ACHN (cell line): ENCODE measurements at places on chromosomes 6 and 20.

GRCh38 chr20:55538261-55538908, 466.9 kb downstream of the CBLN4 start:
- DNase-seq, result no peak

GRCh38 chr6:143607974-143608373, 69.8 kb upstream of the PHACTR2 start:
- DNase-seq, result no peak

DNA sequence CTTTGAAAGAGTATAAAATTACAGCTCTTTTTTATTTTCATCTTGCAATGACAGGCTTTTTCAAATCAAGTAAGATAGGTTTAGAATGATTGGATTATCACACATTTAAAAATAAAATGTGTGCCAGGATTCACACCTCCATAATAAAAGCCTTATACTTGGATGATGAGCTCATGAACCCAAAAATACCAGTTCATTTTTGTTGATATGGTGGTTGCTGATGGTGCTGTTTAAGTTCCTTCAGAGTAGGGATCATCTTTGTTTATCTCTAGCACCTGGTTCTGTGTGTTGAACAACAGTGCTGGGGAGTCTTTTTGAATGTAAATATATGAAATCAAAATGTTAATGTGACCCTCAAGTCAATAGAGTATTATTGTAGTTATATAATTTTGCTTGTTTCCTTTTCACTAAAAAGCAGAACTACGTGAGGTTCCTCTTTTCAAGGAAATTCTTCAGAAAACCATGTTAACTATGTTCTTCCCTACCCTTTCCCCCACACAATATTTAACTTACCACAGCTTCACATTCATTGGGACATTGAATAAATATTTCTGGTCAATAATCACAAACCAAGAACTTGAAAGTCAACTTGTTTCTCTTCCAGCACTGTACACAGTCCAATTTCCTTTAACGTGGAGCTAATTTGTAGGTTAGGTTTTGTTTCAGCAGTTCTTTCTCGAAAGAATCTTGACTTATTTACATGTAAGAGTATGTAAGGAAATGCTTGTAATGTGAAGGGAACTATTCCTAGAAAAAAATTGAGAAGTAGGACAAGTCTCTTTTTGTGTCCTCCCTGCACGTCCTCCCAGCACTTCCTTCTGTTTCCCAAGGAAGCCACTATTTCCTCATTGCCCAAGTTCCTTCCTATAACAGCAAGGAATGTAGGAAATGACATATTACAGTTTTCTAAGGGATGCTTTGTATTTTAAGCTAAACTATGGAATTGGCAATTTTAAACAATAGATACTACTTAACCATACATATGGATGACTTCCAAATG, 945.9 kb upstream of the CITED2 start:
- DNase-seq, result no peak

DNA sequence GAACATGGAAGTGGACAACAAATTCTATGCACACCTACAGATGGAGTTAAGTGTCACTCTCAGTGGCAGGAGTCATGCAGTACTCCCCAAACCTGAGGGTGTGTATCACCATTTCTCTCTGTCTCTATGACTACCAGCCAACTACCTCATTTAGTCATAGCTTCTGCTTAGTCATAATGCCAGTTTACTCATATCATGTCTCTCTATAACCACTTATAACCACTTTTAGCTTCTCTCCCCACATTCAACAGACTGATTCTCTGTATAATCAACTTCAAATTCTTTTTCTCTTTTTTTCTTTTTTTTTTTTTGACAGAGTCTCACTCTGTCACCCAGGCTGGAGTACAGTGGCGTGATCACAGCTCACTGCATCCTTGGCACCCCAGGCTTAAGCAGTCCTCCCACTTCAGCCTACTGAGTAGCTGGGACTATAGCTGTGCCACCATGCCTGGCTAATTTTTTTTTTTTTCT, 13.8 kb upstream of the GTF3C6 start:
- peak; percentile 74 for DNase-seq

DNA sequence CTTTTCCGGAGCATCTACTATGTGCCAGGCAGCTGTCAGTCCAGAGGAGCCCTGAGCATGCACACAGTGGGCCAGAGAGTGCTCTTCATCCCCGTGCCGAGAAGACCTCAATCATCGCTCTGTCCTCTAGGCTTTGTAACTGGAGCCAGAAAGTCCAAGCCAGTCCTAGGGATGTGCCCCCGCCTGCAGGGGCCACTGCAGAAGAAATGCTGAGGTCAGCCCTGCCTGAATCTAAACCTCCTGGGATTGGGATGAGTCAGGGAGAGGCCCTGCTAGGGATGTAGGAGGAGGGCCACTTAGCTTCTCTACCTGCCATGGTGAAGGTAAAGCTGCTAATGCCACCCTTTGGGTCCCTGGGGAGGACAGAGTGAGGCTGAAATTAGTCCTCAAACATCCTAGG, 146.8 kb downstream of the CDC5L start:
- no peak for DNase-seq

GRCh38 chr6:159213405-159213804, 44.2 kb downstream of the FNDC1 start:
- DNase-seq, result no peak

- no peak for DNase-seq
These were observed 45.9 kb upstream of the PLN start for GRCh38 chr6:118502169-118502568.

GRCh38 chr20:46089167-46089416, 670 bp downstream of the NCOA5 start:
- DNase-seq, result no peak

GRCh38 chr20:13302647-13303450, 81.8 kb downstream of the ISM1 start:
- peak; percentile 32 for DNase-seq

DNA sequence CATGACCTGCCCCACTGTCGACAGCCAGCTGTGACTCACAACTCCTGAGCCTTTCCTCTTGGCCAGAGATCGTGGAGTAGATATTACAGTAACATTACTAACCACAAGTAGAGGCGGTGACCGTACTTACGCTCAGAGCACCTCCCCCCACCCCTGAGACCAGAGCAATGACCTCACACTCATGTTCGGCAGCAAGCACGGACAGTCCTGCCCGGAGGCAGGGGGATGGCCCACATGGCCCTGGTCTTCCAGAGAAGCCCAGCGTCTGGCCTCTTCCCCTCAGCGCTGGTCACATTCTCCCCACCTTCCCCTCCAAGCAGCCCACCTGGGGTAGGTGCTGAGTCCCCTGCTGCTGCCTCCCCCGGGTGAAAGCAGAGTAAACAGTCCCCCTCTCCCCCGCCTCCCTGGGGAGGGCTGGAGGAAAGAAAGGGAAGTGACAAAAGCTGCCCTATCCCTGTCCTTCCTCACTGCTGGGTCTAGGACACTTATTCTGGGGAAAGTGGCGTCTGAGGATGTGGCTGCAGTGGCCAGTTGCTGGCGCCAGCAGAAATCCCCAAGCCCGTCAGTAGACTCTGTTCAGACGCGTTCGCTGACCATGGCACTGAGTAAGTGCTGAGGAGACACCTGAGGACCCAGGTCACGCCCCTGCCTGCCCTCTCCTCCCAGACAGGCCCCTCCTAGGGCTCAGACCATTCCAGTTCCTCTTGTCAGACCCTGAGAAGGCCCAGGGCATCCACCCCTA, 68.5 kb downstream of the MRPL14 start:
- DNase-seq, result peak; percentile 97

- no peak for DNase-seq
These were observed 70.9 kb downstream of the REV3L start for GRCh38 chr6:111411978-111412566.

- no peak for DNase-seq
These were observed 6.2 kb downstream of the PSMA7 start for GRCh38 chr20:62137092-62137384.

DNA sequence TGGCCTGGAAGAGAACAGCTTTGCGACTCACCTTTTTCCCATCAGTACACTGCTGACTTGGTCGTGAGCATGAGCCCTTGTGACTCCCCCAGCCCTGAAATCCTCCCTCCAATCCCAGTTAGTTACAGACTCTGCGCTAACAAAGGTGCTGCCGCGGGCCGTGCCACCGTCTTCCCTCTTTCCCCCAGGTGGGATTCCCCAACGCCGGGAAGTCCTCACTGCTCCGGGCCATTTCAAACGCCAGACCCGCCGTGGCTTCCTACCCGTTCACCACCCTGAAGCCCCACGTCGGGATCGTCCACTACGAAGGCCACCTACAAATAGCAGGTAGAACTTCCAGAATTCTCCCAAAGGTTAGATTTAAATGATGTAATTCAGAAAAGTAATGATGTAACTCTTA, 16.1 kb downstream of the MTG2 start:
- no peak for DNase-seq

DNA sequence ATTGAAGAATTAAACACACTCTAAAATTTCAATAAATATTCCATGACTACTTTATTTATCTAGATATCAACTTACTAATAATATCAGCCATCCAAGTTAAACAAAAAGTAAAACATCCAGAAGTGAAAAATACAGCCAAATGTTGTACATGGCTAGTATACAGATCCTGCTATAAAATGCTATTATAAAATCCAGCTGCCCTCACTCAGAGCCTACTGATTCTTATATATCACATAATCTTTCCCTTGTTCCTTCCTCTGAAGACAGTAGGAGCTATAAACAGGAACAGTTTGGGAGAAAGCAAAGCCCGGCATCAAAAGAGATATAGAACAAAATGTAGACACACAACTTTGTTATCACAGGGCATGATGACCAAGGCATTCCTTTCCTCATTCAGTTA, 212.9 kb downstream of the PLCB4 start:
- no peak for DNase-seq

- DNase-seq, result peak; percentile 70
These were observed 119.4 kb downstream of the NCOA3 start for GRCh38 chr20:47620808-47621805.

DNA sequence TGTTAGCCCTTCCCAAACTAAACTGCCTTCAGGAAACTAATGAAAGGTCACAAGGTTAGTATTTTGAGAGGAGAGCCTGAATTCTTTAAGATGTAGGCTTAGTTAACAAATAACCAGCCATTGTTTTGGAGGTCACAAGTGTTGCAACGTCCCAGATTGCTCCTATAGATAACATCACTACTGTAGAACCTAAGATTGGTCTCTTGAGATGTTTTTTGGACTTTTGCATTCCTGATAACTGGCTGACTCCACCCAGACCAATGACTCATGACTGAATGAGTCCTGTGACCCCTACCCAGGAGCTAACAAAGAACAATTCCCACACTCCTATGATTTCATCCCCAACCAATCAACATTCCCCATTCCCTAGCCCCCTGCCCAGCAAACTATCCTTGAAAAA, 178.8 kb downstream of the SCP2D1 start:
- DNase-seq, result no peak

DNA sequence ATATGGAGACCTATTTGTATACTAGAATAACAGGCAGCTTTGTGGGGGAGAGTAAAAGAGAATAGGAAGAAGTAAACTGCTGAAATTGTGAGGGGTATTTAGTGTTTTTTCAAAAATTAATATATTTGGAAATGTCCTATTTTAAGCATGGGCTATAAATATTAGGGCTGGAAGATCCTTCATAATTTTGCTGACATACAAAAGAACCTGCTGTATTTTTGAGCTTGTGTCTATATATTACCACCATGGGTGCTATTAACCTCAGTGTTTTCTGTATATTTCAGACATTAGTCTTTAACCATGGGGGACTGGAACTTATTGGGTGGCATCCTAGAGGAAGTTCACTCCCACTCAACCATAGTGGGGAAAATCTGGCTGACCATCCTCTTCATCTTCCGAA, at the start of gene GJA10:
Gene GJA10 (plus strand): TSS at position 301 of the 400 bp plus-strand sequence. CDS start 0 bp downstream, at position 301.
- no peak for DNase-seq

DNA sequence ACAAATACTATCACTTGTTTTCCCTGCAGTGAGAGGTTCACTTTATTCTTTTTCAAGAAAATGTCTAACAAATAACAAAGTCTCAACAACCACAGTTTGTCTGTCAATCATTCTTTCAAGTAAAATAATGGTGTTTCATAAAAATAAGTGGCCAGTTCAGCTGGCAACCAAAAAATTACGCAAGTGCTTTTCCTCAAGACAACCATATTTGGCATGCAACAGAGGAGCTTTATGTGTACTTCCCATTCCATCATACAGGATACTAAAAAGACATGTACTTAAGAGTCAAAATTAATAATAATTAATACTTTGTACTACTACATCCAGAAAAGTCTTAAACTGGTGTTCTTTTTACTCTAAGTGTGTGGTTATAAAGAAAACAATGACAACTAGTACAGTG, 34.6 kb downstream of the ATG5 start:
- no peak for DNase-seq

DNA sequence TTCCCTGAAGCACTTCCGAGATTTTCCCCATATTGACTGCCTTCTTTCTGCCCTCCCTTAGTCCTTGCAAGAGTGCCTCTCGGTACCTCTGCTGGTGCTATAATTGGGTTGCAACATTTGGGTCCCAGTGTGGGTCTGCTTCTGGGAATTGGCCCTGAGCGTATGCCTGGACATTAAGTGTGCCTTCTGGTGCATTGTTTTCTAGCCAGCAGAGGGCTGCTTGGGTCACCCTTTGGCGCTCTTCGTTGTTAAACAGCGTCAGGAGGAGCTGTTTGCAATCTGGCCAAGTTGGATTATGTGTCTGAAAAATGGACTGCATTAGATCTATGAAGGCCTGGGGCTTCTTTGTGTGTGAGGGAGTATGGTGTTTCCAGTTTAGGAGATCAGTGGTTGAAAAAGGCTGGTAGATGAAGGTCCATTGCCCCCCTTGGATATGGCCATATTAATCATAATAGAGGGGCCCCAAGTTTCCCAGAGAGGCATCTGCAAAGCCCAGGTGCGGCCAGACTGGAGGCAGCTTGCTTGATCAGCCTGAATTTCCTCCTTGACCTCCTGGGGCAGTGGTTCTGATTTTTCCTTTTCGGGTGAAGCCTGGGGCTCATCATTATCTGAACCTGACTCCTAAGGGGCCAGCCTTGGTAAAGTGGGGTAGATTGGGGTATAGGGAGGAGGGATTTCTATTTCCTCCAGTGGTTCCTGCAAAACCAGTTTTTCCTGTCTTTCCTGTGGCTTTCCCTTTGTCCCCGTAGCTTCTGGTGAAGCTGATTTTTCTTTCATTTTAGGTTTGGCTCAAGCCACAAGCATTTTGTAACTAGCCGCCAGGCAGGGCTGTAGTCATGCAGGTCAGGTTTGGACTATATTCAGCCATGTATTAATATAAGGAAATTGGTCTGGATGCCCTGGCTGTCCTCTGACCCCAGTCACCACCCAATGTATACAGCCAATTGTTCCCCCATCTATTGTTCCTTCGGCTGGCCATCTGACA, 85.4 kb upstream of the GPR6 start:
- DNase-seq, result no peak

DNA sequence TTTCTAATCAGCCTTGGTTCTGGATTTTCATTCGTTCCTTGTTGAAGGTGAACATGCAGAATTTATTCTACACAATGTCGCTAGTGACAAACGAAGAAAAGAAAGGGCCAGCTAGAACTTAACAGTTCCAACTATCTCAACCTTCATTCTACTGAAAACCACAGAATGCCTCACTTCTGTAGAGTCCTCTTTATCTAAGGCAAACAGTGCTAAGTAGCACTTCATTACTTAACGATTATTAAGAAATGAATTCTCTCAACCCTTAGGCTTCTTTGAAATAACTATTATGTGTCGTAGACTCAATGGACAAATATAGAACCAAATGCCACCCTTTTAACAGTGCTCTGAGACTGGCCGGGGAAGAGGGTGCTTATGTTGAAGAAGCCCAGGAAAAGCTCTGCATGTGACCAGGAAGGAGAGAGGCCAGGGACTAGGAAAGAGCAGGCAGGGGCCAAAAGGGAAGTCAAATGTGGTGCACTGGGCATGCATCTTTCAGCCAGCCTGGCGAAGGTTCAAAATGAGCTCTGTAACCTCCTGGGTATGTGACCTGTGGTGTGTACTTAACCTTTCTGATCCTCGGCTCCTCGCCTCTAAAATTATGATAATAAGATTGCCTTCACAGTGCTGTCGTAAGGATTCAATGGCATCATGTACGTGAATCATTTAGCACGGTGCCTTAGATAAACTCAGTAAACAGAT, 55.4 kb upstream of the BMP2 start:
- DNase-seq, result no peak
